ENCODE measurements at places on chromosomes 6 and 20. TPM values are rescaled to one million over a fixed set of nuclear protein-coding genes. Genes with fewer than 3 reads are reported as not detected.

Gene SLC35B2
- 32.8 TPM for total RNA-seq

GRCh38 chr6:165049362-165049761 is 260.0 kb downstream of the C6orf118 start:
- peak; percentile 34 for DNase-seq
- H3K27me3 ChIP-seq = no peaks in the 10 kb centered on the region
- H3K4me3 ChIP-seq = no peak overlapping the region
- no peaks in the 10 kb centered on the region for H3K36me3 ChIP-seq
- H3K27ac ChIP-seq = no peak overlapping the region
- H3K4me1 ChIP-seq = no peaks in the 10 kb centered on the region

DNA sequence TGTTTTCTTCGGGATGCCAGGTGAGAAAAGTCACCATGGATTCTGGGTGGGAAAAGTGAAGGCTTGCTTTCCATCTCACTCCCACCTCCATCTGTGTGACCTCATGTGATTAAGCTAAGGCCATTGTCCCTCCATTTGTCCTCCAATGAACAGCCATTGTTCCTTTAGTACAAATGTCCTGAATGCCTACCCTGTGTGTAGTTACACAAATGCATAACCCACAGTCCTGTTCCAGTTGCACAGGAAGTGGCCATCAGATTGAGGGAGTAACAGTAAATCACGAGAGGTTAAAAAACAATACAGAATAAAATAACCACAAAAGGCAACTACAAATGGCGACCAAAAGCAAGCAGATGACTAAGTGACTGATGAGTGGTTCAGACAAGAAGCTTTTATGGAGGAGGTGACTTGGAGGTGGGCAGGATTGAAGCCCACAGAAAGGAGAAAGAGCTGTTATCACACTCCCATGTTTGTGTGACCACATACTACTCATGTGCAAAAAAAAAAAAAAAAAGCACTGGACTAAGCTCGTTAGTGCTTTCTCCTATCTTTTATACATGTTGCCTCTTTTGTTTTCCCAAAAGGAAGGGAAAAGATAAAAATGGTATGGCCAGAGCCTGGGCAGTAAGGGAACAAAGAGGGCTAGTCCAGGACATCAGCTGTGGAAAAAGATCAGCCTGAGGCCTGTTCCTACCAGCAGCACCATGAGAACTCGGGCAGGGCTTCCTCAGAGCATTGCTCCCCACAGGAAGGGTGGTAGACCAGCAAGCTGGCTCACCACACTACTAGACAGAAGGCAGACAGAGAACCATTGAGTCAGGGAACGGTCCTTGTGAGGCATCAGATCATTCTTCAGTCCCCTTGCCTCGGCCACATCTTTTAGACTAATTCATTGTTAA is 111.0 kb downstream of the TFAP2A start:
- DNase-seq = no peak
- no peak overlapping the region for H3K4me3 ChIP-seq

DNA sequence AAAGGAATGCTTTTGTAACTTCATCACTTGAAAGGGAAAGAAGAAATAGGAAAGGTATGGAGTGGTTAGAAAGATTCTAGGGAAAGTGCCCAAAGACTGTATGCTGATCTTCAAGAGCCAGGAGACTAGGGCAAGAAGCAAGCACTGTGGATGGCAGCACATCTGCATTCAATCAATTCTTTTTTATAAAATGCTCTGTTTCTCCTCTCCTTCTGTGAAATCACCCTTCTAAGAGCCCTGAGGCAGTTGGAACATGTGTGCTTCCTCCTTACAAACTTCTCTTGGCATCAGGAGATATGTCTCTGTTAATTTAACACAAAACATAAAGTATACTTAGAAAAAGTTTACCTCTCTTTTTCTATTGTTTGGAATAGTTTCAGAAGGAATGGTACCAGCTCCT is 1162.2 kb upstream of the GJE1 start:
- no peaks in the 10 kb centered on the region for H3K4me1 ChIP-seq
- no peak overlapping the region for H3K27ac ChIP-seq
- H3K36me3 ChIP-seq = no peaks in the 10 kb centered on the region
- DNase-seq = no peak
- no peaks in the 10 kb centered on the region for H3K27me3 ChIP-seq

Gene UBE3D
- total RNA-seq = 5.0 TPM

Gene FKBP1C
- 2.7 TPM for total RNA-seq

DNA sequence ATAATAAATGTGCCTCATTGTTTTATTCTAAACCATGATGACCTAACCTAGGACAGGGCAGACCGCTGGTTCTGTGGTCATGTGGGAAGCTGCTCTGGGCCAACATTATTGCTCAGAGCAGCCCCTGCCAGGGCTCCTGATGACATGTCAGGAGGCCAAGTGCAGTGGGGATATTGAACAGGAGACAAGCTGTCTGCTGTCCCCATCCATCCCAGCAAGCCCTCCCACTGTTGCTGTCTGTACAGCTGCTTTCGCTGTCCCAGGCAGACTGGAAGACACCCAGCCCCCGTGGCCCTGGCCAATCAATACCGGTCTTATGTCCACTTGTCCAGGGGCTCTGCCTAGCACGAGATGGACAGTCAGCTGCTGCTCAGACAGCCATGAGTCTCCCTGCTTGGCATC is 43.2 kb upstream of the FNDC1 start:
- H3K4me1 ChIP-seq = no peaks in the 10 kb centered on the region
- peaks cover 4% of the 10 kb centered on the region for H3K27me3 ChIP-seq
- H3K36me3 ChIP-seq = no peaks in the 10 kb centered on the region
- DNase-seq = no peak
- H3K27ac ChIP-seq = no peak overlapping the region
- no peak overlapping the region for H3K4me3 ChIP-seq

GRCh38 chr6:111990214-111990613 is 63.7 kb upstream of the CCN6 start:
- H3K4me3 ChIP-seq = no peak overlapping the region
- H3K4me1 ChIP-seq = peaks cover 83% of the 10 kb centered on the region
- peaks cover 3% of the 10 kb centered on the region for H3K36me3 ChIP-seq
- peak overlapping the region; percentile 82 for H3K27ac ChIP-seq

Gene NELFE
- 70.8 TPM for total RNA-seq

GRCh38 chr6:43263314-43264178 is 20.3 kb downstream of the TTBK1 start:
- H3K4me1 ChIP-seq = no peaks in the 10 kb centered on the region
- no peaks in the 10 kb centered on the region for H3K36me3 ChIP-seq
- peak; percentile 86 for DNase-seq
- H3K27ac ChIP-seq = no peak overlapping the region

DNA sequence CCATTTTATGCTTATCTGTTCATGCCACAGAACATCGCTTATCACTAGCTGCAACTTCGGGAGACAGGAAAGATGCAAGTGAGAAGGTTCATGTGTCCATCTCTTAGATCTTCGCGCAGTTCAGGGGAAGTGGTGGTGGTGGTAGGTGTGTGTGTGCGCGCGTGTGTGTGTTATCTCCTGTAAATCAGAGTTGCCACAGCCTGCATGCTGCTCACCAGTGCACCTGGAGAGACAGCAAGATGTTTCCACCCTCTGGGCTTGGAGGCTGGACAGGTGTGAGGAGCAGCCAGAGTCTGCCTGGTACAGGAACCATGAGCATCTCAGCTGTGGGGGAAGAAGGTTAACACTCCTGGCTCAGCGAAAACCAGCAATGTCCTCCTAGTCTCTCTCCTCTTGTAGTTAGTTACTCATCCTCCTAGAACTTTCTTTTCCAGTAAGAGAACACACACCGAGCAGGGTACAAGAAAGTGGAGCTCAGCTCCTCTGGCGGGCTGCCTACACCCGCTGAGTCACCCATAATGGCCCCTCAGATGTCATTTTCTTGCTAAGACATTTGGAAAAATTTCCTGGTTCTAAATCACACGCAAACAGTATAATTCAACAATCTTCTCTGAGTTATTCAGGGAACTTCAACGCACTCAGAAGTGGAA is 5.1 kb upstream of the TUBB1 start:
- DNase-seq = peak; percentile 66
- H3K27me3 ChIP-seq = no peaks in the 10 kb centered on the region
- H3K4me3 ChIP-seq = no peak overlapping the region
- peaks cover 2% of the 10 kb centered on the region for H3K36me3 ChIP-seq
- peak overlapping the region; percentile 2 for H3K27ac ChIP-seq

- no peak overlapping the region for H3K4me3 ChIP-seq
- no peak overlapping the region for H3K27ac ChIP-seq
- no peak for DNase-seq
- H3K27me3 ChIP-seq = peaks cover 4% of the 10 kb centered on the region
- H3K4me1 ChIP-seq = no peaks in the 10 kb centered on the region
These were observed 107.8 kb upstream of the CITED2 start for GRCh38 chr6:139482287-139482686.

DNA sequence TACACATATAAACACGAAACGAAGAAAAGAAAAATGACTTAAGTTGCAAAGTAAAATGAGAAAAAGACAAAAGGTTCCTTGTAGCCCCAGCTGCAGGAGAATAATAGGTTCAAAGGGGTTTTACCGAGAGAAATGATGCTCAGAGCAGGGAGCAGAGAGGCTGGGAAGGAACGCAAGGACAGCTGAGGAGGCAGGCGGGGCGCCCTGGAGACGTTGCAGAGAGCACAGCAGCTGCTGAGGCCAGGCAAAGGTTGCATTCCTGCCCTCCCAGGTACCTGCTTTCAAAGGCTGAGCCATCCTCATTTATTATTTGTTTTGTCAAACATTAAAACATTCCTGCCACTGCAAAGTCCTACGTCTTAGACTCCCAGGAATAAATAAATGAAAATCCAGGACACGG is 16.2 kb upstream of the VAPB start:
- DNase-seq = no peak
- H3K36me3 ChIP-seq = no peaks in the 10 kb centered on the region
- H3K27ac ChIP-seq = no peak overlapping the region

Gene ZNF217
- total RNA-seq = 113 TPM

- no peaks in the 10 kb centered on the region for H3K27me3 ChIP-seq
- peak; percentile 55 for DNase-seq
- H3K36me3 ChIP-seq = no peaks in the 10 kb centered on the region
These were observed 20.6 kb upstream of the ARHGAP18 start for GRCh38 chr6:129730477-129731165.

Gene SLC16A10
- total RNA-seq = 6.3 TPM

GRCh38 chr6:36268478-36269275 is 1.2 kb upstream of the PNPLA1 start:
- peaks cover 12% of the 10 kb centered on the region for H3K27me3 ChIP-seq
- no peak overlapping the region for H3K27ac ChIP-seq
- no peaks in the 10 kb centered on the region for H3K36me3 ChIP-seq
- H3K4me1 ChIP-seq = no peaks in the 10 kb centered on the region
- no peak for DNase-seq

Gene RCAN2
- total RNA-seq = not detected

GRCh38 chr6:5214570-5215052 is 46.1 kb downstream of the LYRM4 start:
- DNase-seq = no peak
- no peaks in the 10 kb centered on the region for H3K27me3 ChIP-seq
- no peak overlapping the region for H3K4me3 ChIP-seq
- peaks cover 7% of the 10 kb centered on the region for H3K4me1 ChIP-seq
- peaks cover 2% of the 10 kb centered on the region for H3K36me3 ChIP-seq
- H3K27ac ChIP-seq = no peak overlapping the region

Gene TOX2
- 0.31 TPM for total RNA-seq
